ENCODE measurements at places on chromosomes 12 and 14.
A peak's percentile ranks its signal among the peaks of the same experiment; 100 is the strongest.

GRCh38 chr12:3077572-3078081, 448 bp downstream of the TSPAN9 start:
- DNase-seq = no peak

DNA sequence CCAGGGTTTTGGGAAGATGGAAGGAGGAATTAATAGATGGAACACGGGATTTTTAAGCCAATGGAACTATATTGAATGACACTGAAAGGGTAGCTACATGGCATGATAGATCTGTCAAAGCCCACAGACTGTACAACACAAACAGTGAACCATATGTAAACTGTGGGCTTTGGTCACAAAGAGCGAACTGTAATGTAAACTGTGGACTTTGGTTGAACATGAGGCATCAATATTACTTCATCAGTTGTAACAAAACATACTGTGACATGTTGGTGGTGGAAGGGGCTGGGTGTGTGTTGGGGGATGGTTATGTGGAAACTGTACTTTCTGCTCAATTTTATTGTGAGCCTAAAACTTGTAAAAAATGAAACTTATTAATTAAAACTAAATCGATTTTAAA, 210.6 kb upstream of the HMGA2 start:
- no peak for DNase-seq

- peak; percentile 72 for DNase-seq
These were observed at the start of gene DEGS2 for GRCh38 chr14:100159094-100159864. TSS of gene DEGS2 (minus strand) at chr14:100159645. CDS start at chr14:100159587, 58 bp downstream.

DNA sequence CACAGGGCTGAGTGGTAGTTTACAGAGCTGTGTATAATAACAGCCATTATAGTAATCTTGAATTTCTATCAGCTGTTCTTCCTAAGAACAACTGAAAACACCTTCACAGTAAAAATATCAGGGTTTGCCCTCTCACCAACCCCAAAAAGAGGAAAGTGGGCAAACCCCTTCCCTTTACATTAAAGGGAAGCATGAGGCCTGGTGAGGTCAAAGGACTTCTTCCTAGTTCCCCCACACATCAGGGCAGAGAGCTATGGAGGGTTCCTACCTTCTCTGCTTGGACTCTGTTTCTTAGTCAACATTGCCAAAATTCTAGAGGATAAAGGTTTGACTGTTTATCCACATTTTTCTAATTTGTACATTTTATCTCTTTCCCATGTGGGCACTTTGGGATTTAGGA, 4.4 kb upstream of the RPAP3 start:
- DNase-seq = no peak

DNA sequence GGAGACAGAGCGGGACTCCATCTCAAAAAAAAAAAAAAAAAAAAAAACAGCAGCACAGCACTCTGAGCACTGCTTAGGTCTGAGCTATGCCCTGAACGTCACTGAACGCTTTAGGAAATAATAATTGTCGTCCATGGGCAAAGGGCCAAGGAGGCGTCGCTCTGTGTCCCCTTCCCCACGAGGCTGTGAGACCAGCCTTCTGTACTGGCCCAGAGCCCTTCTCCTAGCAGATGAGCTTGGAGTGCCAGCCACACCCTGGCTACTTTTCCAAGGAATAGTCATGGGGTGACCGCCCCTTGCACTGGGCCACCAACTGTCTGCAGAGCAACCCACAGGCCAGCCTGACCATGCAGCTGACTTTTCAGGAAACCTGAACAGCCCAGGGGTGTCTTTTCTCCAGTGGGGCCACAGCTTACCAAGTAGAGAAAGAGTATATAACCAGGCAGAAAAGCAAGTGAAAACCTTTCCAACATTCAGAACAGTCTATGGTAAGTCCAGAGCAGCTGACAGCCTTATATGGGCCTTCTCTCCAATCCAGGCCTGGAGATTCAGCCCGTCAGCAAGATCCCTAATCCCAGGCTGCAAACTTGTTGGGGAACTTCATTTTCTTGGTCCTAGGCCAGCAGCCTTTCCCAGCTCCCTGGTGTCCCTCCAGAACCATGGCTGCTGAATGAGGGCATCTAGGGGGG, 28.5 kb downstream of the CD9 start:
- DNase-seq = no peak

- no peak for DNase-seq
These were observed 2.4 kb downstream of the TMPRSS12 start for GRCh38 chr12:50845021-50845647.

- no peak for DNase-seq
These were observed 975.9 kb downstream of the FLRT2 start for GRCh38 chr14:86505808-86506207.

GRCh38 chr12:81359736-81360135, 281.9 kb downstream of the ACSS3 start:
- no peak for DNase-seq

GRCh38 chr12:108368089-108368488, 29.0 kb upstream of the CMKLR1 start:
- no peak for DNase-seq

- DNase-seq = no peak
These were observed 5.6 kb upstream of the ASCL1 start for GRCh38 chr12:102951841-102952240.

DNA sequence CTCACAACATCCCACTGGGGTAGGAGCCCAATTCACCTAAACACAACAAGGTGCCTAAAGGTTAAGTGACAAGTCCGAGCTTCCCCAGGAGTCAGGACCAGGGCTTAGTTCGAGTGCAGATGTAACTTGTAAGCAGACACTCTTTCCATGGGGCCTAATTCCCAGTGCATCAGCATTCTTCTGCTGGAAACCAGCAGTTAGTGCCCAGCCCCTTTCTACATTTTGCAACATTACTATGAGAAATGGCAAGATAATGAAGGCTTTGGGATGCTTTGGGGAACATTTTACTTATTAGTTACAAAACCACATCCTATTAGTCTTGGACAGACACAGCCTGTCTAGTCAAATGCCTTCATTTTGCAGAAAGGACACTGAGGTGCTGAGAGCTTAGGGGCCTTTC, 179.8 kb downstream of the CALM1 start:
- DNase-seq = no peak

GRCh38 chr14:74563586-74564159, 48.4 kb downstream of the LTBP2 start:
- DNase-seq = no peak

Measured in GM19239 (cell line).